Activated T-cell treated with anti-CD3 and anti-CD28 coated beads, Interleukin-2, amount 50 U/mL, for 4 hours (primary cell): ENCODE measurements at places on chromosomes 5 and 9.

DNA sequence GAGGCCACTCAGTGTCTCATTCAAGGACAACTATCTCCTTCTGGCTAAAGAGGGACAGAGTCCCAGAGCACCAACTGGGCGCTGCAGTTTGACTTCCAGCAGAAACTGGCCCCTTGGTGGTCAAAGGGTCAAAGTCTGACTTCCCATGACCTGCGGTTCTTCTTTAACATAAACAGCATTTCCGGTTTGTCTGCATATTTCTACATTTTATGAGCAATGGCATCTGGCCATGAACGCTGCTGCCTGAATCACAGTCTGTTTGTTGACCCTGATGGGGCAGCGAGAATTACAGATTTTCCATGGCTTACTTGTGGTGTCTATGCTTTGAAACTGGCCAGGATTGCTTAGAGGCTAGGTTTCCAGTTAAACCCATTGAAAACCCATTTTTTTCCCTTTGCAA, 1.3 kb downstream of the TNFSF15 start:
- no peak for DNase-seq

DNA sequence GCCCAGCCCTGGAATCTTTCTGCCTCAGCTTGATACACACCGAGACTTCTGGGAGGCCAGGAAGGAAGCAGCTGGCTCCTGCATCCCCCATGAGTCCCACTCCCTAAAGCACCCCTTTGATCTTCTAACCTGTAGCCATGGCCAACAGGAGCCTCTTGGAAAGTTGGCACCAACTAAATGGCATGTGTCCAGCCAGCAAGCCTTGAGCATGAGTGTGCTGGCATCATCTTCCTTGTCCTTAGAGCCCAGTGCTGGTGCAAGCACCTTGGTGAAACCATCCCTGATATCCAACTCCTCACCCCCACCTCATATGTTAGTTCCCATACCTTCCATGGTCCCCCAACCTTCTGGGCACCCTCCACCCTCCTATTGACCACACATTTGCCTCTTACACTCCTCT, 130.4 kb downstream of the CRB2 start:
- DNase-seq: no peak

GRCh38 chr5:146890731-146891440, 12.3 kb upstream of the PPP2R2B start:
- no peak for DNase-seq

GRCh38 chr5:156351423-156351822, 24.5 kb downstream of the SGCD start:
- no peak for DNase-seq

DNA sequence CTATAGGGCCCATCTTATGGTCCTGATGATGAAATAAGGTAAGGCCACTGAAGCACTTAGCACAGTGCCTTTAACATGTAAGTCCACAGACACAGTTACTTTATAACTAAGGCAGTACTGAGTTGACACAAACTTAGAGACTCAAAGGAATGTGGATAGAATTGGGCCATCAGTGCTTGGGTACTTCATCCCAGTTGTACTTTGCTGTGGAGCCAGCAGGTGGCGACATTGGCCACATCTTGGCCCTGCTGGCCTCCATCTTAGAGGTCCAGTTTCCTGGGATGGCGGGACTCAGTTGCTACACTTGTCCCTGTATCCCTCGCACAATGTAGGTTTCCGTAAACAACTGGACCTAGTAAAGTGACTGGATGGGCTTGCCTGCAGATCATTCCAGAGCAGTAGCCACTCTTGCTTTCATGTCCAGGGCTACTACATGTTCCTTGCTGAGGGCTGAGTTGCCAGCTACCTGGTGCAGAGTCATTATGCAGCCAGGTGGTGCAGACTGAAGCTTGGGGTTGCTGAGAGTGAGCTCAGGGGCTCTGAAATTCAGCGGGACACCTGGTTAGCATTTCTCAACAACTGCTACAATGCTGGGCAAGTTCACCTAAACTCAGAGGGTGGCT, 10.6 kb downstream of the MTAP start:
- DNase-seq: peak; percentile 61

- no peak for DNase-seq
Measured at GRCh38 chr9:127767410-127767809, 11.1 kb downstream of the SH2D3C start.

- DNase-seq: no peak
Measured at GRCh38 chr9:27590651-27591050, 17.4 kb upstream of the C9orf72 start.

DNA sequence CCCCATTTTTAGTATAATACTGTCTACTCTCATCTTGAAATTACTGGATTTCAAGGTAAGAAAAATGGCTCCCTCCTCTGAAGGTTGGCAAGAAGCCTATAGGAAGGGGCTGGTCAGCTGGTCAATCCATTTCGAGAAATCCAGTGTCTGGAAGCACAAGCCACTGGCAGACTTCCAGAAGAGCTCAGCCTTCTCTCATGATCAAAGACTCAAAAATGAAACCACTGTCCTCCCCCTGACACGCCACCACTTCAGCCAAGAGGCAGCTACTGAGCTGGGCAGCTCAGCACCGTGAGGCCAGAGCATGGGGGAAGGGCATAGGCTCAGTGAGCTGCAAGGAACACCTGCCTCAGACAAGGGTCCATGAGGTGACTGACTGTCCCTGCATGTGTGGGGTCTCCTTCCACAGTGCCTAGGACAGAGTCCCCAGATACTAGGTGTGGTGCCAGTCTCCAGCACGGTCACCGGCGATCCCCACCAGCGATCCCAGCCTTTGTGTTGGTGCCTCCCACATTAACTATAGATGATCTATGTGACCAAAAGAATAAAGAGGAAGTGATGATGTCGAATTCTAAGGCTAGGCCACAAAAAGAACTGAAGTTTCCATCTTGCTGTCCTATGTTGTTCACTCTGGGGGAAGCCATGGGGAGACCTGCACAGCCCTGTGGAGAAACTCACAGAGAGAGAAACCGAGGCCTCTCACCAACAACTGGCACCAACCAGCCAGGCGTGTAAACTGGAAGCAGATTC, 100.1 kb upstream of the LRRTM2 start:
- no peak for DNase-seq

DNA sequence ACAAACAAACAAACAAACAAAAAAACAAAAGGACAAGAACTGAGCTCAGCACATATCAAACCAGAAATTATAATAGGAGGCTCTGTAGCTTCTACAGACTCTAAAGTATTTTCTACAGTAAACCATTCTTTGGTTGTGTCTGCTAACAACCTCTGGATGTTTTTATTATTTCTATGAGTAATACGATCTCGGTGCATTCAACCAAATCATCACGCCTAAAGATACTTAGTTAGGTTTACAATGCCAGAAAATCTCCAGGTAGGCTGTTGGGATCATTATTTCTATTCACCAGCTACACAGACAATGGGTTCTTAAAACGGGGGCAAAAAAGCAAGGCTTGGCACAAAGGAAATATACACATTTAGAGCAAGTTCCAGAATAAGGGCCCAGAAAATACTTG, 41.6 kb upstream of the ALDOB start:
- no peak for DNase-seq

GRCh38 chr9:97910357-97910756, 11.9 kb downstream of the TRMO start:
- DNase-seq: no peak
